ENCODE measurements at places on chromosomes 13 and 19. TPM values are rescaled to one million over a fixed set of nuclear protein-coding genes. Genes with fewer than 3 reads are reported as not detected.
A peak's percentile ranks its signal among the peaks of the same experiment; 100 is the strongest.

DNA sequence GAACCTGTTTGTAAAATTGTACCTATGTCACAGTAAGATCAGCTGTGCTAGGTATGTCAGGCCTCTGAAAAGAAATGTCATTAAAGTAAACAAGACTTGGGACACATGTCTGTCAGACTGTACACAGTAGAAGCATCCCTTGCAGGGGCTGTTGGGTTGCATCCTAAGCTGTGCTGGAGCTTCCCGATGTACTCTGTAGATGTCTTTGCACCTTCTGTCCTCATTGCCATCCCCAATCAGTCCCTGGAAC lies 48.7 kb upstream of the GPR183 start:
- no peak for DNase-seq
- H3K36me3 ChIP-seq: no peaks in the 10 kb centered on the region
- H3K27ac ChIP-seq: peak overlapping the region; percentile 86
- H3K27me3 ChIP-seq: no peaks in the 10 kb centered on the region
- H3K4me3 ChIP-seq: no peak overlapping the region

Gene CLIP3
- total RNA-seq: 7.5 TPM

GRCh38 chr13:43074824-43075510 lies 51.6 kb downstream of the DNAJC15 start:
- no peaks in the 10 kb centered on the region for H3K36me3 ChIP-seq
- no peak for DNase-seq
- H3K4me1 ChIP-seq: no peaks in the 10 kb centered on the region
- no peaks in the 10 kb centered on the region for H3K27me3 ChIP-seq

GRCh38 chr13:31755803-31756212 lies 16.5 kb downstream of the RXFP2 start:
- H3K27me3 ChIP-seq: peaks cover 3% of the 10 kb centered on the region
- no peaks in the 10 kb centered on the region for H3K4me1 ChIP-seq
- no peak for DNase-seq
- no peak overlapping the region for H3K4me3 ChIP-seq
- no peak overlapping the region for H3K27ac ChIP-seq
- H3K36me3 ChIP-seq: no peaks in the 10 kb centered on the region

Gene GTF3A
- 175 TPM for total RNA-seq

Gene MIA
- 47.3 TPM for total RNA-seq

All from breast epithelium (tissue), 4 donors.